ENCODE measurements at places on chromosomes 3 and 15.

- DNase-seq = no peak
Measured at GRCh38 chr3:111926266-111926676, 52.6 kb upstream of the ABHD10 start.

- DNase-seq = no peak
Measured at GRCh38 chr3:51735950-51736349, 29.1 kb downstream of the GRM2 start.

DNA sequence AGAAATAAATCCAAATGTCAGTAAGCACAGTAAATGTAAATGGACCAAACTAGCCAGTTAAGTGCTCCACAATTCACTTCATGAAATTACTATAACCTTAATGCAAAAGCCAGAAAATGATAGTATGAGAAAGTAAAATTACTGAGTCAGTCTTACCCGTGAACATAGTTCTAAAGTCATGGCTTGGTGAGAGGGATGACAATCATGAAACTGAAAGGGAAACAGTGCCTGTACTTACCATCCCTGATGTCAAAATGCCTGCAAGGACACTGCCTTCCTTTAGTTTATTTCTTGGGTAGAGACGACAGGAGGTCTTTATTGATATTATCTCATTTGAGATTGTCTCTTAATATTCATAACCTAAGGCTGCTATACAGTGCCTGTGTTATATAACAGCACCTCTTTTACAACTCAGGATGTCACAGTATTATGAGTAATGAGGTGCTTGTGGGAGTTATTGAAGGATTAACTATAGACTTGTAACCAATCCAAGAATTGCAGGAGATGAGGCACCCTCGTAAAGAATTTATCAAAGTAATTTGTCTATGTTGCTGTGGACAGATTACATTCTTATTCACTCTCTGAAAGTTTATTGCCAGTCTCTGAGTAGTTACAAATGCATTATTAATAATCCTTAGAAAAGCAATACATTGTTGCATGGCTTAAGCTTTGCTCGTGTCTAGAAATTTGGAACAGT, 142.9 kb upstream of the BFSP2 start:
- no peak for DNase-seq

GRCh38 chr15:69224383-69224782, 63.9 kb downstream of the GLCE start:
- no peak for DNase-seq

- DNase-seq = peak; percentile 93
Measured at GRCh38 chr15:90101969-90102890, at the start of gene IDH2. IDH2 (minus strand) TSS chr15:90102468; CDS start chr15:90102390, 78 bp downstream.

DNA sequence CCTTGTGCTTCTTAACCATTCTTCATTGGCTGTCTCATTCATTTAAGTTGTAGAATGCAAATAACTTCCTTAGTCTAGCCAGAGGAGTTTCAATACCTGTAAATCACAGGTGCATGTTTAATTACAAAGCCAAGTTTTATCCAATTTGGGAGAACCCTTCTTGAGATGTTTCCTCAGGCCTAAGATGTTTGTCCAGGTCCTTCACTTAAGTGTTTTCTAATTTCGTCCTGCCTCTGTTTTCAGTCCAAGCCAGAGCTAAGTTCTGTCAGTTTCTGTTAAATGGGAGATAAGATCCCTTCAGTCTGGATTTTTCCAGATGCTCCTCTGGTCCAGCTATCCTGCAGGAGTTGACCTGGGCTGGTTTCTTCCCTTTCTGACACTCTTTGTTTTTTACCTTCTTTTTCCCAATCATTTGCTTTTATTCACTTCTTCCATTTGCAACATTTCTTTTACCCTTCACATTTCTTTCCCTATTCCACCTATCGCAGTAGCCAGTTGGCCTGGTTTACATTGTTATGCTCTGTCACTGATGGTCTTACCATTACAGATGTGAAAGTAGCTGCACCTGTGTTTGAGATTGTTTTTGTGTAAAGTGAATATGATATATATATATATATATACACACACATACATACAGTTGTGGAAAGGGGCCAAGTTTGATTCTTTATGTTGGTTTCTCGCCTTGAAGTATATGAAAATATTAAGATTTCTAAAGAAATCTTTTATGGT, 34.5 kb downstream of the EIF2AK4 start:
- no peak for DNase-seq

DNA sequence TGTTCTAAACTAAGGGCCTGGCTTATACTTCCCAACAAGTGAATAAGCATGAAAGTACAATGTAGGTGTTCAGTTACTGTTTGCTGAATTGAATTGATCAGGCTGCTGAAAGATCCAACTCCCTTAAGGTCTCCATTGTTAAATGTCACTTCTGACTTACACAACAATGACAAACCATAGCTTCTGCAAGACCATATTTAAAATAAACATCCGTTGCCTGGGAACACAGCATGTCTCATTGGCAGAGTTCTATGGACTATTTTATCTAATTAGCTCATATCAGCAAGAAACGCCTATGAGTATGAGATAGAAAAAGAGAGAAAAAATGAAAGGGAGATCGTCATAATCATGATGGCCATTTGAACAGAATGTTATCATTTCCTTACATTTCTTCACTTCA, 605.4 kb downstream of the FGF12 start:
- DNase-seq = no peak

GRCh38 chr3:43870120-43870519, 179.4 kb downstream of the ABHD5 start:
- no peak for DNase-seq

DNA sequence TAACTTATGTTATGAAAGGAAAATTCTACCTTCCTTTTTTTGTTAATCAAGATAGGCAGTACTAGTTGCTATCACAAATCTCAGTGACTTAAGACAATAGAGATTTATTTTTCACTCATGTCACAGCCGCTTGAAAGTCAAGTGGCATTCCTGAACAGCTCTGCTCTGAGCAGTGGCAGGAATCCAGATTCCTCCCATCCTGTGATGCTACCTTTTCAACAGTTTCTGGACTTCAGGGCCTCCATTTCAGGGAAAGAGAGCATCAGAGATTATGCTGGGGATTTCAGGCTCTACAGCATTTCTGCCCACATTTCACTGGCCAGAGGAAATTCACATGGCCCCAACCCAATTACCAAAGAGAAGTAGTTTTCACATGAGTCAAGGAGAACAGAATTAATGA, 83.4 kb downstream of the IL1RAP start:
- DNase-seq = no peak

GRCh38 chr3:67642734-67643133, 11.7 kb downstream of the SUCLG2 start:
- no peak for DNase-seq

- DNase-seq = no peak
Measured at GRCh38 chr3:141478139-141478538, 8.7 kb upstream of the RASA2 start.

- DNase-seq = no peak
Measured at GRCh38 chr3:120393243-120393642, 44.1 kb upstream of the LRRC58 start.

GRCh38 chr3:146115619-146116018, 45.4 kb downstream of the PLOD2 start:
- no peak for DNase-seq

GRCh38 chr3:8555113-8555661, 53.6 kb downstream of the LMCD1 start:
- no peak for DNase-seq
